NCI-H69 (cell line): ENCODE measurements at places on chromosomes 1 and 21.
A peak's percentile ranks its signal among the peaks of the same experiment; 100 is the strongest.

DNA sequence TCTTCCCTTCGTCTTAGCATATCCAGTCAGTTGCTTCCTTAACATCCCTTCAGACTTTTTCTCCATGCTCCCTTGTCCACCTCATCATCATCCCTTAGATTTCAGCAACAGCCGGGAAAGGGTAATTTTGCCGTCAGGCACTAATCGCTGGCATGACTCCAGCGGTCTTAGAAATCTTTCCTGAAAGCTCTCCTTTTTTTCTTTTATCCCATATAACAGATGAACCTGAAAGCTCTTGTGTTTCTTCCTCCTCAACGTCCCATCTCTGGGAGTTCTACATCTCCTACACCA lies 10.4 kb upstream of the BOLA1 start:
- peak; percentile 68 for DNase-seq

- peak; percentile 40 for DNase-seq
Observed at GRCh38 chr1:42742617-42743316, 2.7 kb upstream of the CLDN19 start.

- DNase-seq, result peak; percentile 93
Observed at GRCh38 chr1:230745071-230745470, 2.1 kb upstream of the CAPN9 start.

DNA sequence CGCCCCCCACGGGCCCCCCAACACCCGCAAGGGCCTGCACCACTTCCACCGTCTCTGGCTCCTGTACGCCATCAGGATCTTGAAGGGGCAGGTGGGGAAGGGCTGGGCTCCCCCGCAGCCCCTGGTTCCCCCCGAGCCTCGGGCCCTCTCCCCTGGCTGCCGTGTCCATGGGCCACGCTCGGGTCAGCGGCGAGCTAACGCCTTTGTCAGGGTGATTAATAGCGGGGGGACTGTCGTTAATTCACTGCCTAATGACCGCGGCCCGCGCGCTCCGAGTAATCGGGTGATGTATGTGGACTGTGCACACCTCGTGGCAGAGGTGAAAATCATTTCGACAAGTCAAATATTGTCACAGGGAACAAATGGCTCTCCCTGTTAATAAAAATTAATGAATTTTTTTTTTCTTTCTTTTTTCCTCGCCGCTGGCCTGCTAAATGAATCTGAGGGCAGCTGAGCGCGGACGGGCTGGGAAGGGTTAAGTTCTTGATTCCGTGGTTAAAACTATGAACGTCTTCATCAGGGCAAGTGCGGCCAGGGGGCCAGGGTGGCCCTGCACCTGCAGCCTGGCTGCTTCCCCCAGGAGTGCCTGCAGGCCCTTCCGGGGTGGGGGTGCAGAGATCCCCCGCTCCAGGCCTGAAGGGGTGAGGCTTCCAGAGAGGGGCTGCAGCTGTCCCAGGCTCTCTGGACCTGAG lies 100.8 kb downstream of the PRDM16 start:
- DNase-seq, result no peak

DNA sequence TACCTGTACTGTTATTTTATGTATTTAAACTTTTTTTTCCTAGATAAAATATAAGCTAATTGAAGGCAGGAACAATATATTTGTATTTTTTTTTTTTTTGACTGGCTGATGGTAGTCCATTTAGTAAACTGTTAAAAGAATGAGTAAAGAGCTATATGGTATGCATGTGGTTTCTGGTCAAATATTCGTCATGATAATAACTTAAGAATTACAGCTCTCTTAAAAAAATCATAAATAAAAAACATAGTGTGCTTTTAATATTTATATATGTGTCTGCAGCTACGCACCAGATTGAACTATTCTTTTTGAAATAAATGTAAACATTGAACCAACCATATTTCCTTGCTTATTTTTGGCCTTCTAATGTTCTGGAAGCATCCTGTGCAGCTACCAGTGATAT lies 272.3 kb upstream of the C1orf105 start:
- no peak for DNase-seq
